ENCODE measurements at places on chromosomes 2 and 18. TPM values are rescaled to one million over a fixed set of nuclear protein-coding genes. Genes with fewer than 3 reads are reported as not detected.

Gene HTRA2
- total RNA-seq, result 32.4 TPM

Gene CD8A
- 2.8 TPM for total RNA-seq

Gene CPO
- total RNA-seq, result not detected

Gene CTNNA2
- 0.37 TPM for total RNA-seq

Gene LOXL3
- total RNA-seq, result 5.9 TPM

Gene RPRM
- 1.5 TPM for total RNA-seq

Gene AMER3
- total RNA-seq, result 0.09 TPM

Gene ASPRV1
- total RNA-seq, result 1.4 TPM

Gene GCC2
- total RNA-seq, result 111 TPM

GRCh38 chr2:41027095-41027494 lies 575.2 kb upstream of the SLC8A1 start:
- H3K27ac ChIP-seq, result no peak overlapping the region
- H3K36me3 ChIP-seq, result no peaks in the 10 kb centered on the region
- no peaks in the 10 kb centered on the region for H3K4me1 ChIP-seq
- no peak overlapping the region for H3K4me3 ChIP-seq

DNA sequence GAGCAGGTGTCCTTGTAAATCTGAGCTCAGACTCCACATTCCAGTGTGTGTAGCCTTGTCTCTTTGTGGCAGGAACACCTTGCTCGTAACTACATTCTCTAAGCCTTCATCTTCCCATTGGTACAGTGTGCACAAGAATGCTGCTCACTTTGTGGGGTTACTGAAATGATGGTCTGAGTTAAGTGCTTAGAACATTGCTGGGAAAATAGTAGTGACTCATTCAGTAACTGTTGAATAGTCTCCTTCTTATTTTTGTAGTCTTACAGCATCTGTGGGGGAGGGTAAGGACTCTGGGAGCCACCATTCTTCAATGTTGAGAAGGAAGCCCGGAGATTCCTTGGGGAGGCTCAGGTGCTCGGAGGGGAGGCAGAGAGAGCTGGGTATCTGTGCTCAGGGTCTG lies 236.0 kb upstream of the HDAC4 start:
- H3K27ac ChIP-seq, result no peak overlapping the region
- DNase-seq, result no peak
- H3K4me3 ChIP-seq, result no peak overlapping the region
- no peaks in the 10 kb centered on the region for H3K27me3 ChIP-seq

DNA sequence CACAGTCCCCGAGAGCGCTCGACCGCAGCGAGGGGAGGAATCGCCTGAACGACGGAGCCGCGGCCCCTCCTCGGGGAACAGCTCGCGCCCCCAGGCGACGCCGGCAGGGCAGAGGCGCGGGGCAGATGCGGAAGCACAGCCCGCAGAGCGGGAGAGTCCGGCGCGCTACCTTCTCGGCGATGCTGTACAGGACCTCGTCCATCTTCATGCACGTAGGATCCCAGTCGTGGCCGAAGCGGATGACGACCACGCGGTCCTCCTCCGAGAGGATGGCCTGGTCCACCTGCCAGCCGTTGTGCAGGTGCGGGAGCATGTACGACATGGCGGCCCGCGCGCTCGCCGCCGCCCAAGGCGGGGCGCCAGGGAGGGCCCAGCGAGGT lies 302 bp downstream of the TXNL4A start:
- H3K27ac ChIP-seq, result peak overlapping the region; percentile 87
- H3K36me3 ChIP-seq, result peaks cover 2% of the 10 kb centered on the region
- DNase-seq, result peak; percentile 54

DNA sequence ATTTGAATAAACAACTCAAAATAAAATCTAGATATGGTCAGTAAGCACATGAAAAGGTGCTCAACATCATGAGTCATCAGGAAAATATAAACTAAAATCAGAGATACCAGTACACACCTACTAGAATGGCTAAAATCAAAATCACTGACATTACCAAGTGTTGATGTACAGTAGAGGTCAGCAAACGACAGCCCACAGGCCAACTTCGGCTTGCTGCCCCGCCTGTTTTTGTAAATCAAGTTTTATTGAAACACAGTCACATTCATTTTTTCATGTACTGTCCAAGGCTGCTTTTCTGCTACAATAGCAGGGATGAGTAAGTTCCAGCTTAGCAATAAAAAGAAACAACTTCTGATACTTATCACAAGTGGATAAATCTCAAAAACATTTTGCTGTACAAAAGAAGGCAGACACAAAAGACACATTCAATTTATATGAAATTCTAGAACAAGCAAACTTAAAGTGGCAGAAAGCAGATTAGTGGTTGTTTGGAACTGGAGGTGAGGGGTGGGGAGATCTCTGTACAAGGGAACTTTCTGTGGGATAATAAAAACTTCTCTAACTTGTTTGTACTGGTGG lies 32.1 kb downstream of the TRAK2 start:
- no peaks in the 10 kb centered on the region for H3K27me3 ChIP-seq
- peaks cover 8% of the 10 kb centered on the region for H3K36me3 ChIP-seq
- DNase-seq, result no peak
- H3K4me3 ChIP-seq, result no peak overlapping the region

GRCh38 chr18:77066689-77067088 lies 65.9 kb downstream of the MBP start:
- H3K27me3 ChIP-seq, result no peaks in the 10 kb centered on the region
- H3K27ac ChIP-seq, result peak overlapping the region; percentile 74
- H3K4me3 ChIP-seq, result no peak overlapping the region
- DNase-seq, result no peak
- no peaks in the 10 kb centered on the region for H3K36me3 ChIP-seq

- no peak for DNase-seq
- no peak overlapping the region for H3K4me3 ChIP-seq
- H3K4me1 ChIP-seq, result no peaks in the 10 kb centered on the region
Observed at GRCh38 chr2:233668605-233669260, 3.0 kb upstream of the UGT1A9 start.

- no peaks in the 10 kb centered on the region for H3K27me3 ChIP-seq
- no peak overlapping the region for H3K4me3 ChIP-seq
- H3K4me1 ChIP-seq, result no peaks in the 10 kb centered on the region
- no peaks in the 10 kb centered on the region for H3K36me3 ChIP-seq
Observed at GRCh38 chr2:240439698-240440151, 4.3 kb downstream of the GPC1 start.
